ENCODE measurements at places on chromosomes 5 and 9. TPM values are rescaled to one million over a fixed set of nuclear protein-coding genes. Genes with fewer than 3 reads are reported as not detected.

CSF1R gene
- not detected for total RNA-seq

UHRF2 gene
- 89.9 TPM for total RNA-seq

SLC45A2 gene
- 0.13 TPM for total RNA-seq

LAMC3 gene
- total RNA-seq: 0.07 TPM

PDE6A gene
- total RNA-seq: not detected

CD274 gene
- total RNA-seq: 44.7 TPM

HEXB gene
- total RNA-seq: 165 TPM

SH2D3C gene
- 58.3 TPM for total RNA-seq

MELK gene
- 28.6 TPM for total RNA-seq

NUDT2 gene
- total RNA-seq: 27.0 TPM

CORO2A gene
- 0.49 TPM for total RNA-seq

PCDHB3 gene
- total RNA-seq: 0.35 TPM

KLF9 gene
- total RNA-seq: 50.6 TPM

ENTREP1 gene
- total RNA-seq: 3.5 TPM

CACFD1 gene
- total RNA-seq: 6.1 TPM
